ENCODE measurements at places on chromosomes 6 and 20. TPM values are rescaled to one million over a fixed set of nuclear protein-coding genes. Genes with fewer than 3 reads are reported as not detected.

Gene CLDN20
- not detected for total RNA-seq

Gene WFDC10B
- not detected for total RNA-seq

Gene ANKEF1
- 9.0 TPM for total RNA-seq

Gene AP5S1
- total RNA-seq: 38.5 TPM

Gene TTBK1
- total RNA-seq: not detected

Gene WFDC8
- total RNA-seq: not detected

Gene OR2H2
- not detected for total RNA-seq

Gene DEFB124
- total RNA-seq: not detected

Gene SAMD10
- total RNA-seq: not detected

Gene CAGE1
- total RNA-seq: not detected

Gene KAT14
- 1.7 TPM for total RNA-seq

Gene BPIFB2
- not detected for total RNA-seq

Gene ULBP3
- 24.2 TPM for total RNA-seq

Gene MCCD1
- total RNA-seq: not detected

Gene SLC17A2
- not detected for total RNA-seq

Gene LY6G6D
- total RNA-seq: not detected

Gene SLC13A3
- not detected for total RNA-seq

Gene LAMA4
- total RNA-seq: 49.0 TPM

Gene CGA
- total RNA-seq: not detected

Gene TMEM244
- not detected for total RNA-seq

Gene ISM1
- 60.1 TPM for total RNA-seq

Gene OXT
- not detected for total RNA-seq

Measured in ascending aorta (tissue), 2 donors.